Vein endothelial cell (primary cell): ENCODE measurements at places on chromosomes 5 and 9. TPM values are rescaled to one million over a fixed set of nuclear protein-coding genes. Genes with fewer than 3 reads are reported as not detected.

DNAJB5 gene
- total RNA-seq, result 6.0 and 6.2 TPM in 2 replicates

PLAC8L1 gene
- total RNA-seq, result 0.29 TPM in 1 of 2 replicates, not detected in the other

HAPLN1 gene
- total RNA-seq, result under 0.01 TPM in 1 of 2 replicates, not detected in the other

SLC6A19 gene
- total RNA-seq, result not detected in 2 replicates

LAMC3 gene
- total RNA-seq, result under 0.01 and 0.19 TPM in 2 replicates
